Smooth muscle cell of bladder (primary cell): ENCODE measurements at places on chromosomes 16 and 17. TPM values are rescaled to one million over a fixed set of nuclear protein-coding genes. Genes with fewer than 3 reads are reported as not detected.

TBC1D3I gene
- 0.09 and 0.28 TPM in 2 replicates for total RNA-seq

ABCA8 gene
- 28.6 and 50.3 TPM in 2 replicates for total RNA-seq

COX6A2 gene
- not detected in 2 replicates for total RNA-seq

CAPN15 gene
- total RNA-seq: 10.5 and 16.8 TPM in 2 replicates

KRTAP1-1 gene
- total RNA-seq: not detected in 2 replicates

SPEM2 gene
- total RNA-seq: not detected in 2 replicates

SMIM36 gene
- not detected in 2 replicates for total RNA-seq

GNAO1 gene
- total RNA-seq: under 0.01 TPM in 1 of 2 replicates, not detected in the other

GAS2L2 gene
- under 0.01 and 0.09 TPM in 2 replicates for total RNA-seq

GNGT2 gene
- 0.28 TPM in 1 of 2 replicates, not detected in the other for total RNA-seq

PGAP3 gene
- 10.8 and 15.0 TPM in 2 replicates for total RNA-seq

ZG16 gene
- not detected in 2 replicates for total RNA-seq

TMEM238L gene
- not detected in 2 replicates for total RNA-seq

NTN1 gene
- total RNA-seq: 0.09 and 0.14 TPM in 2 replicates

ARL5C gene
- not detected in 2 replicates for total RNA-seq

CIAPIN1 gene
- total RNA-seq: 33.8 and 45.7 TPM in 2 replicates

CNOT1 gene
- 94.5 and 129 TPM in 2 replicates for total RNA-seq

GRIN2A gene
- under 0.01 TPM in 1 of 2 replicates, not detected in the other for total RNA-seq

NAA60 gene
- total RNA-seq: 7.4 and 10.1 TPM in 2 replicates

FBXL16 gene
- total RNA-seq: not detected in 2 replicates
